ENCODE measurements at places on chromosomes 3 and 15. TPM values are rescaled to one million over a fixed set of nuclear protein-coding genes. Genes with fewer than 3 reads are reported as not detected.

The TGFBR2 gene
- 188 TPM for total RNA-seq

The CHDH gene
- 0.11 TPM for total RNA-seq

The LRRC34 gene
- 3.4 TPM for total RNA-seq

The FYCO1 gene
- total RNA-seq, result 12.8 TPM

The RLBP1 gene
- not detected for total RNA-seq

The NOX5 gene
- 0.11 TPM for total RNA-seq

The NLGN1 gene
- 20.1 TPM for total RNA-seq

The MEGF11 gene
- not detected for total RNA-seq

The WDR93 gene
- total RNA-seq, result not detected

The CD86 gene
- not detected for total RNA-seq

The EPB42 gene
- not detected for total RNA-seq

The HYAL3 gene
- 3.0 TPM for total RNA-seq

The SLC6A20 gene
- total RNA-seq, result not detected

The TLR9 gene
- not detected for total RNA-seq

The ATG3 gene
- total RNA-seq, result 44.0 TPM

The CPEB1 gene
- 15.9 TPM for total RNA-seq

The SPTSSB gene
- total RNA-seq, result not detected

The GRK7 gene
- total RNA-seq, result not detected

The MME gene
- total RNA-seq, result 204 TPM

The NXPE3 gene
- total RNA-seq, result 5.4 TPM

The EOGT gene
- 42.4 TPM for total RNA-seq

The TAGLN3 gene
- total RNA-seq, result not detected

The HRG gene
- not detected for total RNA-seq

The SV2B gene
- total RNA-seq, result not detected

The PIGX gene
- total RNA-seq, result 37.3 TPM

The SLC28A1 gene
- not detected for total RNA-seq

The SELENOT gene
- 179 TPM for total RNA-seq

The CRYGS gene
- total RNA-seq, result 0.63 TPM

The UROC1 gene
- total RNA-seq, result not detected

The TUSC2 gene
- total RNA-seq, result 14.3 TPM

The GOLGA6B gene
- not detected for total RNA-seq

The SLC27A2 gene
- not detected for total RNA-seq

The SLC12A1 gene
- not detected for total RNA-seq

The FES gene
- 7.5 TPM for total RNA-seq

The PRSS50 gene
- not detected for total RNA-seq

The CLDND1 gene
- 51.3 TPM for total RNA-seq

The CGNL1 gene
- total RNA-seq, result 0.13 TPM

The RHOV gene
- not detected for total RNA-seq

The MNS1 gene
- 2.9 TPM for total RNA-seq

The VWA5B2 gene
- not detected for total RNA-seq

The XCR1 gene
- total RNA-seq, result not detected
